Central memory CD4-positive, alpha-beta T cell (primary cell): ENCODE measurements at places on chromosomes 2 and 18.
A peak's percentile ranks its signal among the peaks of the same experiment; 100 is the strongest.

GRCh38 chr2:32504877-32505478, 122.9 kb upstream of the TTC27 start:
- DNase-seq: no peak

DNA sequence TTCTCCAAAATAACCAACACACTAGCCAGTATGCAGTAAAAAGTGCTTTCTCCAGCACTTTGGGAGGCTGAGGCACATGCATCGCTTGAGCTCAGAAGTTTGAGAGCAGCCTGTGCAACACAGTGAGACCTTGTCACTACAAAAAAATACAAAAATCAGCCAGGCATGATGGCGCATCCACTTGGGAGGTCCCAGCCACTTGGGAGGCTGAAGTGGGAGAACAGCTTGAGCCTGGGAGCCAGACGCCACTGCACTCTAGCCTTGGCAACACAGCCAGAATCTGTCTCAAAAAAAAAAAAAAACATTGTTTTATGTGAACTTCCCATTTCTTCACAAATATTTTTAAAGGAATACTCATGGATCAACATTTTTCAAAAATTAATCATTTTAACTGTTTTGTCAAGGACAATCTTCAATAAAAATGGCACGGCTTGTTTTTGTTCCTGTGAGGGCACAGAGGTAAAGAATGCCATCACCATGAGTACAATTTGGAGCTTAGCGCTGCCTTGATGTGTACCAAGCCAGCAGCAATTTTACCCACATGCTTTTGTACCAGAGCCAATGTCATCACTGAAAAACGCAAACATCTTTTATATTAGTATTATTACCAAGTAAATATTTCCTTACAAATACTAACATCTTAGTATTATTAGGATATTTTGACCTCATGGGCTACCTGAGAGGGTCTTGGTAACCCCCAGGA, 26.7 kb downstream of the RAB1A start:
- no peak for DNase-seq

DNA sequence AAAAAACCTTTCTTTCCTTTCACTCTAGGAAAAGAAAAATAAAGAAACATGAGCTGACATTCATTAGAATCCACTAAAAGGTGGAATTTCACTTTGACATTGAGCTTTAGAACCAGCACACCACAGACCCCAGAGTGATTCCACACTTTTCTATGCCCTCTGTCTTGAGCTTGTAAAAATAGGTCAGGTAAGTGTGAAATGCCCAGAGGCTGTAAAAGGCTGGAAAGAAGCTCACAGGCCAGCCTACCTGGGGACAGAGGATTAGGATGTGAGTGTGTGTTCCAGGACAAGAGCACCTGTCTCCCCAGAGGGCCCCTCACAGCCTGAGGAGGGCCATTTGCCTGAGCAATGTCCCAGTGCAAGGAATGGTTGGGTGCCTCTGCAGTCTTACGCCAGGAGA, 56.3 kb upstream of the MYO3B start:
- no peak for DNase-seq

DNA sequence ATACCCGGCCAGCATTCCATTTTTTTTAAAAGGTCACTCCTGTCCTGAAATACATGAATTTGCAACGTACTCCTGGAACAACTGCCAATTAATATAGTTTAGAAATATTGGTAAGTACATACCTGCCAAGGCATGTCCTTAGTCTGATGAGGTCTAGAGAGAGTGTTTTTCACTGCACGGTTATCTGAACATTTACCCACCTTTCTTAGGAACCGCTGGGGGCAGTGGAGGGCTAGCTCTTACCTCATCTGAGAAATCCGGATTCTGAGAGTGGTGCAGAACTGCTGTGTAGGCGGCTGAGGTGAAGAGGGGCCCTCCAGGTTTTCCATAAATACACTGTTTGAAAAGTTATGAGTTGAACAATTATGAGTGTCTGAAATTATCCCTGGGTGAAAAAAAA, 133.1 kb upstream of the CCDC195 start:
- DNase-seq: no peak

DNA sequence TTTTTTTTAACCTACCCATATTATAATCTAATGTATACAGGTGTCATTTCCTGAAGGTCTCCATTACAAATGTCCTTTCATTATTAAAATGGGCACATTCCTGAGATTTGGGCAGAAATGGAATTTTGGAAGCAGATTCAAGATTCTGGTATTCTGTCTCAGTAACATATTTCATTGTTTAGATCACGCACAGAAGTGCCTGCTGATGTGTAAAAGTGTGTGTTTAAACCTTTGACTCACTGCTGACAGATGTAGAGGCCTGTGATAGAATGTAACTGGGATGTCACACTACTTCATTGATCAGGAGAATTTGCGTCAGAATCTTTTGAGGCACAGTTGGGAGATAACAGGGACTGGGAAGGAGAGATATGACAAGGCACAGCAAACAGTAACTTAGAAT, 276.8 kb upstream of the EPAS1 start:
- DNase-seq: no peak

- no peak for DNase-seq
These were observed 742.5 kb downstream of the TDRD15 start for GRCh38 chr2:21866316-21866715.

GRCh38 chr2:20196657-20197161, 28.2 kb downstream of the SDC1 start:
- DNase-seq: no peak

DNA sequence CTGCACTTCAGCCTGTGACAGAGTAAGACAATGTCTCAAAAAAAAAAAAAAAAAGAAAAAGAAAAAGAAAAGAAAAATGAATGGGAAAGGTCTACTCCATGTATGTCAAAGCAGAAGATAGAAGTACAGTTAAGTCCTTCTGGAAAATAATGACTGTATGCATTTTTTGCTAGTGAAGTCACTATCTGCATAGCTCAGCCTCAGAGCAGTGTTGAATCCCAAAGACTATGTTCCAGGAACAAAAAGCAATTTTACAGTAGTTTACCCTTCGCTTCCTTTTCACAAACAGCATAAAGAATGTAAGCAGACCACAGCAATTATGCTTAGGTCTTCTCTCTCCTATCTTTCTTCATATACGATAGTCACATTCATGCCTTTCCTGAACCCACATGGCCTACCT, 497.4 kb downstream of the CMPK2 start:
- DNase-seq: no peak

DNA sequence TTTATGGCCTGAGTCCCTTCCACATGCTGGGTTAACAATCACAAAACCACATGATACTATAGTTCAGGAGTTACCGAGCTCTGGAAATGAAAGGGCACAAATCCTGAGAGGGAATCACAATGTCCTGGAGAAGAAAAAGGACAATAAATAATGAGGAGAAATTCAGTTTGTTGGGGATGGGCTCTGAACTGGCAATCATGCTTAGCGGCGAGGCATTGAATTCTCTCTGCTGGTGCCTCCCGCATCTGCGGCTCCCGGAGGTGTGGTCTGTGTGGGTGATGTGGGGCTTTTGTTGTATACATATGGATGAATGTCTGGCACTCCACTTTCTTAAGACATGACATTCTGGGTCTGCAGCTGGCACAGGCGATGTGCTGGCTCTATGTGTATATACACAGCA, 46.1 kb downstream of the NRP2 start:
- no peak for DNase-seq

GRCh38 chr2:6782517-6783237, 83.0 kb downstream of the CMPK2 start:
- DNase-seq: no peak

DNA sequence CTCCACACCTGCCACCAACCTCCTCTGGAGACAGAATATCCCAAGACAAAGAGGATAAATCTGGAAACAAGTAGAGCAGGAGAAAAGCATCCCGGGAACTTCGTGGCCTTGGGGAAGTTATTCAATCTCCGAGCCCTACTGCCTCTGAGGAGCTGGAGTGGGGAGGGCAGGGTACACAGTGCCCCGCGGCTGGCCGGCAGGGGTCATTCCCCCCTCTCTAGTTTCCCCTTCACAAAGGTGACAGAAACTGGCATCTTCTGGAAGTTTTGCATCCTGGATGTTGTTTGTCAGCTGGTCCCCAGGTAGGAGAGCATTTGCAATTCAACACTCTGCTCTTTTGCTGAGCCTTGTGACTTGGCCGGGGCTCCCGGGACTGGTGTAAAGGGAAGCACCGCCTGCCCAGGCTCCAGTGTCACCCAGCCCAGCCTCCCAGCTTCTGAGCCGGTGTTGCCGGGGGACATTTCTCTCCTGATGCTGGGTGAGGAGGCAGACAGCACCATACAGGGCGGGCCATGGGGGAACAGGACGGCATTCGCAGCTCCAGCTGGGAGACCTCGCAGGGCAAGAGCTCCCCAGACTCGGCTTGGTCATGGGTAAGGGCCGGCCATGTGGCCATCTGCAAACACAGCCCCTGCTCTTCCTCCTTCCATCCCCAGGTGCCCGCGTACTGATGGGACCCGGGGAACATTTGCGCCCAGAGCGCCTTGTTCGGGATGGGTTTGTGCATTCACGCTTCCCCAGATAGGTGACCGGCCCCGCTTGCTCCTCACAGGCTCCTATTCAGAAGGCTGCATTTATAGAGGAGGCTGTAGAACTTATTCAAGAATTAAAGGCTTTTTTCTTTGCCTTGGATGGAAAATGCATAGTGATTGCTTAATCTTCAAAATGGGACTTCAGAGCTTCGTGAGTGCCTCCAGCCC, 7.4 kb upstream of the NTSR2 start:
- DNase-seq: no peak

DNA sequence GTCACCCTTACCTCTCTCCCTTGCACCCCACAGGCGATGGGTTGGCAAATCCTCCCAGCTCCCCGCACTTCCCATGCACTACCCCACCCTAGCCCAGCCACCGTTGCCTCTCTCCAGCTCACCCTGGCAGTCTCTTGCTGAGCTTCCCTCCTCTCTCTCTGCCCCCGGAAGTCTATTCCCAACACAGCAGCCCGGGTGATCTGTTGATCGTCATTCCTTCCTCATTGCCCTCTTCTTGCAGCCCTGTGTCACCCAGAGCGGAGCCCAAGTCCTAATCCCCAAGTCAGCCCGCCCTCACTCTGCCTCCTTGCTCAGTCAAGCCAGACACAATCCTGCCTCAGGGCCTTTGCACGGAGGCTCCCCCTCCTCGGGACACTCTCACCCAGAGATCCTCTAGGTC, 55.2 kb downstream of the CIB4 start:
- DNase-seq: no peak

DNA sequence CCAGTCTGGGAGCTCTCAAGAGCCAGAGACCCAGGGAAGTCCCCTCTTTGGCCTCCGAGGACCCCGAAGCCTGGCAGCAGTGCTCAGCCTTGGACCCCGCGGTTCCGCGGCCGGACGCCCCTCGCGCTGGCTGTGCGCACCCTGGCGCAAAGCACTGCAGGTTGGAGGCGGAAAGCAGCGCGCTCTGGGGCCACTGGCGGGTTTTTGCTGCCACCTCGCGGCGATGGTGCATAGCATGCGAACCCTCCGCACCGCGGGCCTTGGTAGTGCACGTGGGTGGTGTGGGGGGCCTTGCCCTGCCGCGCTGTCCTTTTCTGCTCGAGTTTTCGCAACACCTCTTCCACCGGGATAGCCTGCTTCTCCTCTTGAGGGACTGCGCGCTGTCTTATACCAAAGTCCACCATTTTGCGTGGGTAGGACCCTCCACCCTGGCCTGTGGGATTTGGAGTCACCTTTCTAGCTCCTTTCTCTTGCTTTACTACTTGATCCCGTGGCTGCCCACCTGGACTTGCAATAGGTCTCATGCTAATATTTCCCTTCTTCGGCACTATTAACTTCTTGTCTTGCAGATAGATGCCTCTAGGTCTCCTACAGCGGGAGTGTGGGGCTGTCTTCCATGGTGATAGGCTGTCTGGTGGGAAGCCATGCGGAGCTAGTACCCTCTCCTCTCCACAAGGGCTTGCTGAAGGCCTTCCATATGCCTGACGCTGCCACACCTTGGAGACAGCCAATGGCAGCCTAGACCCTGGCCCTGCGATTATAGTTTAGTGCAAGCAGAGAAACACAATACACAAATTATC, 14.3 kb downstream of the SIX3 start:
- DNase-seq: peak; percentile 48

GRCh38 chr2:1418566-1418965, 5.3 kb downstream of the TPO start:
- no peak for DNase-seq

GRCh38 chr18:55280503-55280902, 307.5 kb downstream of the TCF4 start:
- no peak for DNase-seq

DNA sequence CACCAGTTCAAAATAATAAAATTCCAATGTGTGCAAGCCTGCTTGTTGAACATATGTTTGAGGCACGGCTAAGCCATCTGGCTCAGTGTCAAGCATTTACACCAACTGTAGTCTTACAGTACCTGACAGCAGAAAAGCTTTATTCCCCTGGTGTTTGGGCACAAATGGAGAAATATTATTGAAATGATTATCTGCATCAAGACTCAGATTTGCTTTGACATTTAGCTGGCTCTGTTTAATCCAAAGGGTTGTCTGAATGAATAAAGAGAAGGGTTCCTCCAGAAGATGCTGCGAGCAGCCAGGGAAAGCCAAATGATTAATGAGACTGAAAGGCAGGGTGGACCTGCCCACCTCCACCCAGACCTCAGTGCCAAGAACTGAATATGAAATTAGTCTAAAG, 393.2 kb upstream of the GALNT5 start:
- DNase-seq: no peak

GRCh38 chr2:53787614-53788289, 908 bp downstream of the ERLEC1 start:
- DNase-seq: peak; percentile 5

DNA sequence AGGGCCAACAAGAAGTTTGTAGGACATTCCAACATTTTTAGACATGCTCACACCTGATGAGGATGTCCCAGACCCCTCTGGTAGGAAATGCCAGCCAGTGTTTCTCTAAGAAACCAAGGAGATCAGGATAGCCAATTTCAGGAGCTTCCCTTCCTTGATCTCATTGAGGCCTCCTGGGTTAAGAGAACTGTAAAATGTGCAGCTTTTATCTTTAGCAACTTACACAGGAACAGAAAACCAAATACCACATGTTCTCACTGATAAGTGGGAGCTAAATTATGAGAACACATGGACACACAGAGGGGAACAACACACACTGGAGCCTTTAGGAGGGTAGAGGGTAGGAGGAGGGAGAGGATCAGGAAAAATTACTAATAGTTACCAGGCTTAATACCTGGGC, 99.6 kb upstream of the MAP2 start:
- DNase-seq: no peak

DNA sequence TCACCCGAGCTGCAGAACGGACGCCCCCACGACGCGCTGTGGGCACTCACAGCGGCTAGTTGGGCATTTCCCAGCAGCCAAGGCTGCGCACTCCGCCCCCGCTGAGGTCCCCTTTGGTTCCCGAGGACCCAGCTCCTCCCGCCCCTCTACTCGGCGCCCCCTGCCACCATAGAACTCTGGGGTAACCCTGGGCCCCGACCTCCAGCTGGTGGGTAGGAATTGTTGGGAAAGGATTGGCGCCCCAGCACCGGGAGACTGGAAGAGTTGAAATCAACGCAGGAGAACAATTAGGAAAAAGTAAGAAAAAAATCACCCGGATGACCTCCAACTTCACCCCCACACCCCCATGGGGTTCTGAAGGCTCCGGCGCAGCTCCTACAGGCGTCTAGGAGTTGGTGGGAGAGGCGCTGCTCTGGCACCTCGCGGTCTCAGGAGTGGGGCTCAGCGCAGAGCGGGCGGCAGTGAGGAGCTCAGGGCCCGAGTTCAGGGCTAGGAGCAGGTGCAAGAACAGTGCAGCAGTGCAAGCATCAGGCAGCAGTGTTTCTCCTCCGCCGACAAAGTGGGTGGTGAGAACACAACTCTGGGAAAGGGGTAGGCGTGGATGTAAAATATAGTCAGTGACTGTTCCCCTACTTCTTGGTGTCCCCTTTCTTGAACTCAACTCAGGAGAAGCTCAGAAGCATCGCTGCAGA, 14.0 kb downstream of the POU3F3 start:
- DNase-seq: no peak

- DNase-seq: peak; percentile 92
These were observed 50.0 kb downstream of the TMEM163 start for GRCh38 chr2:134668821-134669220.
